ENCODE measurements at places on chromosomes 3 and 15.

DNA sequence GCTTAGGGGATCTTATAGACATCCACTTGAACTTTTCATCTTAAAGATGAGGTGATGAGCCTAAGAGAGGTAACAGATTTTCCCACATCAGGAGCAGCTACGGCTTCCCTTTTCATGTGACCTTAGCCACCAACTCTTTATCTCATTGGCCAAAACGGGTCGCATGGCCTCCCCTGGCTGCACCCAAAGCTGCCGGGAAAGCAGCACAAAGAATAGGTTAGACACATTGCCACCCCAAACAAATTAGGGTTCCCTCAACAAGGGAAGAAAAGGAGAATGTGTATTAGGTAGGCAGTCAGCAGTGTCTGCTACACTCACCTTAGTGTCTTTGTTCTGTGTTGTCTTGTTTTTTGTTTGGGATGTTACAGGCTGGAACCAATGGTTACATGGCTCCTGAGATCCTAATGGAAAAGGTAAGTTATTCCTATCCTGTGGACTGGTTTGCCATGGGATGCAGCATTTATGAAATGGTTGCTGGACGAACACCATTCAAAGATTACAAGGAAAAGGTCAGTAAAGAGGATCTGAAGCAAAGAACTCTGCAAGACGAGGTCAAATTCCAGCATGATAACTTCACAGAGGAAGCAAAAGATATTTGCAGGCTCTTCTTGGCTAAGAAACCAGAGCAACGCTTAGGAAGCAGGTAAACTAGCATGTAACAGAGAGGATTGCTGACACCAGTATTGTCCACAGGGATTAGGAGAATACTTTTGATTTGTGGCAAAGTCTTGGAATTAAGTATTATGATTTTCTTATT is 44.2 kb downstream of the GRK7 start:
- no peak for DNase-seq

DNA sequence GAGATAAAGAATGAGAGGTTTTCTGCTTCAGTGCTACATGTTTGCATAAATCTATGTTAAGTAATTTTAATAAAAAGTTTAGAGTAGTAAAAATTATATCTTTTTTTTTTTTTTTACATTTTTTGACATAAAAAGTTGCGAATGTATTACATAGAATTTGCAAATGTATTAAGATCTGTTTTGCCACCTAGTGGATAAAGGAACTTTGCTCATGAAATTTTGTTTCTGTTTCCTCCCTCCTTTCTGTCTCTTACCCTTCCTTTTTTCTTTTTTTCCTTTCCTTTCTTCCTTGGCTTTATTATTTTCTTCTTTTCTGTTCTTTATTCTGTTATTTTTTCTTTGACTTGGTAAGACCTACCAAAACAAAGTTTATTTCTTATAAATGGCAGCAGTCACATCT is 58.5 kb upstream of the UTS2B start:
- no peak for DNase-seq

DNA sequence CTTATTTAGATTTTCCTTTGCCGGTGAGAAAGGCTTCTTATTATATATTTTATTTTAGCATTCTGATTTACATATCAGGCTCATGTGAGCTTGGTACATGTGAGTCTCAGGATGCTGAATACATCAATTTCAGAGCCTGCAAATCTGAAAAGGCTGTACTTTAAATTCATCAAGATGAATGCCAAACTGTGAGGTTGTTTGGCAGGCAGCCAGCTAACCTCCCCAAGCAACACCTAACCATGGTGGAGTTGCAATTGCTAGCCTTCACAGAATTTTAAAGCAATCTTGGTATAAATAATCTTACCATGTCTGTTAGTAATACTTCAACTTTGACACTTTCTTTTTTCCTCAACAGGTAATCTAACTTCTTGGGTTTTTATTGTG is 252.5 kb downstream of the CDIN1 start:
- peak; percentile 8 for DNase-seq

DNA sequence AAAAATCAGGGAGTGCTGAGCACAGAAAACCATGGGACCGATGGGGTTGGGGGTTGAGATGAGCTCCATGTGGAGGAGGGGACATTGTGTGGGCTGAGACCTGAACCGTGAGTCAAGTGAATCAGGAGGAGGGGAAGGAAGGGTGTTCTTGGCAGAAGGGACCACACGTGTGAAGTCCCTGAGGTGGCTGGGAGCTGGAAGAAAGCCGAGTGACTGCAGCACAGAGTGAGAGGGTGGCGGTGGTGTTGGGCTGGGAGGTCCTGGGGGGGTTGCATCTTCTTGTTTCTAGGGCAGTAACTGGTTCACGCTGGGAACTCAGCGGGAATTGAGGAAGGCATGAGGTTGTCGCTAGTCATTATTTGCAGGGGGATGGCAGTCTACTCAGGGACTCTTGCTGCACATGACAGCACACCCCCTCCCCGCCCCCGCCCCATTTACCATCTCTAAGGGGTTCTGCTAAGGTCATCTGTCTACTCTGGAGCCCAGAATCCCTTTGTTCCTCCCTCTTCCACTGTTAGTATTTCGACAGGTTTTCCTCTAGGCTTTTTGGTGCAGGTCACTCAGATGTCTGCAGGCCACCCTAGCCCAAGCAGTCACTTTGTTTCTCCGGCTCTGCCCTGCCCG is 254.3 kb downstream of the TLE3 start:
- DNase-seq, result no peak

- DNase-seq, result no peak
Measured at GRCh38 chr15:48058371-48058770, 62.4 kb upstream of the SLC24A5 start.

GRCh38 chr3:13711911-13712650 is 163.2 kb downstream of the FBLN2 start:
- no peak for DNase-seq
